Natural killer cell treated with Interleukin-12 subunit alpha and Interleukin-12 subunit beta and Interleukin-15 and Interleukin-18, amount 100 ng/mL, for 72 hours (primary cell): ENCODE measurements at places on chromosomes 6 and 20. TPM values are rescaled to one million over a fixed set of nuclear protein-coding genes. Genes with fewer than 3 reads are reported as not detected.

The MMP24 gene
- not detected for total RNA-seq

The NKAIN4 gene
- total RNA-seq: not detected

The LCA5 gene
- 0.08 TPM for total RNA-seq

The JPH2 gene
- total RNA-seq: 2.0 TPM

The SNAP91 gene
- not detected for total RNA-seq

The HLA-DOA gene
- 22.1 TPM for total RNA-seq

The RING1 gene
- total RNA-seq: 31.1 TPM

The CST4 gene
- not detected for total RNA-seq

The RAB23 gene
- total RNA-seq: 1.7 TPM

The HLA-DOB gene
- total RNA-seq: 3.3 TPM

The IL17A gene
- not detected for total RNA-seq

The RAET1L gene
- total RNA-seq: not detected

The ARMH2 gene
- 0.74 TPM for total RNA-seq

The SYCP2L gene
- not detected for total RNA-seq

- H3K4me3 ChIP-seq: no peak overlapping the region
- no peak for DNase-seq
These were observed 37.5 kb upstream of the PDE7B start for GRCh38 chr6:135814043-135814442.

GRCh38 chr6:26105842-26106241 lies 18.6 kb downstream of the HFE start:
- H3K27me3 ChIP-seq: no peaks in the 10 kb centered on the region
- no peak overlapping the region for H3K4me3 ChIP-seq
- DNase-seq: no peak
- no peaks in the 10 kb centered on the region for H3K36me3 ChIP-seq
- H3K27ac ChIP-seq: no peak overlapping the region

DNA sequence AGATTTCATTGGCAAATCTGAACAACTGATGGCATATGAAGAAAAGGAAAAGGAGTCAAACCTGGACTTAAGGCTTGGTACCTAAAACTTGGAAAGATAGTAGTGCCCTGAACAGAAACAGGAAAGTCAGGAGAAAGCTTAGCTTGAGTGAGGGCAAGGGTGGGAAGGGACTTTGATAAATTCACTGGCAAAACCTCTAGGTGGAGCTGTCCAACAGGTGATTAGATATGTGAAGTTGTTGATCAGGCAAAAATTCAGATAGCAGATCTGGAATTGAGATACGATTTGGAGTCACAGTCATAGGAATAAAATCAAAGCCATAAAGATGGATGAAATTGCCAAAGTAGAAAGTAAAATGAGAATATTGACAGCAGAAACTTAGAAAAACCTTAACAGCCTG lies 16.1 kb upstream of the ZNF292 start:
- H3K4me1 ChIP-seq: peaks cover 5% of the 10 kb centered on the region
- DNase-seq: peak; percentile 66
- H3K27me3 ChIP-seq: peaks cover 23% of the 10 kb centered on the region
- H3K4me3 ChIP-seq: no peak overlapping the region
- H3K36me3 ChIP-seq: no peaks in the 10 kb centered on the region
- H3K27ac ChIP-seq: no peak overlapping the region

GRCh38 chr6:72238900-72239299 lies 352.6 kb downstream of the RIMS1 start:
- H3K4me3 ChIP-seq: no peak overlapping the region
- H3K36me3 ChIP-seq: no peaks in the 10 kb centered on the region
- DNase-seq: no peak
- no peak overlapping the region for H3K27ac ChIP-seq
- no peaks in the 10 kb centered on the region for H3K4me1 ChIP-seq
- no peaks in the 10 kb centered on the region for H3K27me3 ChIP-seq

- H3K36me3 ChIP-seq: no peaks in the 10 kb centered on the region
- H3K27ac ChIP-seq: peak overlapping the region; percentile 44
- peak; percentile 73 for DNase-seq
- H3K4me1 ChIP-seq: peaks cover 12% of the 10 kb centered on the region
- H3K4me3 ChIP-seq: peak overlapping the region; percentile 22
These were observed 8.5 kb upstream of the SOD2 start for GRCh38 chr6:159701413-159701999.

- no peak within 1 kb of the TSS for H3K4me3 ChIP-seq
- no peak for DNase-seq
- H3K27ac ChIP-seq: no peak within 1 kb of the TSS
These were observed at the start of gene ADTRP for GRCh38 chr6:11778648-11779328. TSS of gene ADTRP (minus strand) at chr6:11778803. CDS start at chr6:11778759, 44 bp downstream.

GRCh38 chr6:136764517-136764993 lies 27.7 kb downstream of the MAP3K5 start:
- no peaks in the 10 kb centered on the region for H3K36me3 ChIP-seq
- H3K4me3 ChIP-seq: peak overlapping the region; percentile 66
- H3K27me3 ChIP-seq: no peaks in the 10 kb centered on the region
- H3K27ac ChIP-seq: peak overlapping the region; percentile 84
- no peak for DNase-seq
- H3K4me1 ChIP-seq: peaks cover 74% of the 10 kb centered on the region

GRCh38 chr6:15264902-15265761 lies 19.3 kb downstream of the JARID2 start:
- DNase-seq: no peak
- H3K36me3 ChIP-seq: peaks cover 5% of the 10 kb centered on the region
- H3K27me3 ChIP-seq: no peaks in the 10 kb centered on the region
- H3K4me3 ChIP-seq: peak overlapping the region; percentile 60

- DNase-seq: no peak
- H3K36me3 ChIP-seq: no peaks in the 10 kb centered on the region
- H3K4me3 ChIP-seq: no peak overlapping the region
- peak overlapping the region; percentile 28 for H3K27ac ChIP-seq
- H3K4me1 ChIP-seq: peaks cover 30% of the 10 kb centered on the region
- peaks cover 6% of the 10 kb centered on the region for H3K27me3 ChIP-seq
These were observed 16.1 kb upstream of the LMBRD1 start for GRCh38 chr6:69812746-69813427.

GRCh38 chr6:135522965-135523692 lies 25.6 kb upstream of the AHI1 start:
- no peaks in the 10 kb centered on the region for H3K36me3 ChIP-seq
- no peak overlapping the region for H3K4me3 ChIP-seq
- H3K27ac ChIP-seq: no peak overlapping the region

DNA sequence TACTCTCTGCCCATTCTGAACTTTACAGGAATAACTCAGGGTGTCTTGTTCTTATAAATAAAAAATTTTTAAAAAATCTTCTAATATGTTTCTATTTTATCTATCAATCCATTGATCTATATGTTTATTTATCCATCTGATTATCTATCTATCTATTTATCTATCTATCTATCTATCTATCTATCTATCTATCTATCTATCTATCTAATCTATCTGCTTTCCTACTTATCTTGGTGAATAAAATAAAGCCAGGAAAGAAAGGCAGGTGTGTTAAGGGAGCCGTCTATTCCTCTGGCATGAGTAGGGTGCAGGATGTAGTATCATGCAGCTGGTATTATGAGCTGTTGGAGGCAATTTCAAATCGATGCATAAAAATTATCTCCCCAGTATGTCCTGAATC lies 153.0 kb downstream of the FOXA2 start:
- no peak for DNase-seq
- H3K4me1 ChIP-seq: no peaks in the 10 kb centered on the region
- no peaks in the 10 kb centered on the region for H3K36me3 ChIP-seq

DNA sequence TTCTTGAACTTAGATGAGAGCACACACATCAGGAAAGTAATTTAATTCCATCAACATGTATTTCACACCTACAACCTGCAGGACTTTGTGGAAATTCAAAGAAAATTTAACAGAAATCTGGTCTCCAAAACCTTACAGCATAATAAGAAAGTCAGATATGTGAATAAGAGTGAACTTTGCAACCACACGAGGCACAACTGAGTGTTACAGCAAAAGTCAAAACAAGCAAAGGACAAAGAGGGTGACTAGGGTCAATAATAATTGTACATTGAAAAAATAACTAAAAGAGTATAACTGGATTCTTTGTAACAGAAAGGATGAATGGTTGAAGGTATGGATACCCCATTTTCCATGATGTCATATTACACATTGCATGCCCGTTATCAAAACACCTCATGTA lies 113.8 kb downstream of the MTFR2 start:
- H3K27me3 ChIP-seq: peaks cover 6% of the 10 kb centered on the region
- no peak overlapping the region for H3K27ac ChIP-seq
- H3K36me3 ChIP-seq: no peaks in the 10 kb centered on the region
- H3K4me1 ChIP-seq: no peaks in the 10 kb centered on the region
- H3K4me3 ChIP-seq: no peak overlapping the region
- no peak for DNase-seq

DNA sequence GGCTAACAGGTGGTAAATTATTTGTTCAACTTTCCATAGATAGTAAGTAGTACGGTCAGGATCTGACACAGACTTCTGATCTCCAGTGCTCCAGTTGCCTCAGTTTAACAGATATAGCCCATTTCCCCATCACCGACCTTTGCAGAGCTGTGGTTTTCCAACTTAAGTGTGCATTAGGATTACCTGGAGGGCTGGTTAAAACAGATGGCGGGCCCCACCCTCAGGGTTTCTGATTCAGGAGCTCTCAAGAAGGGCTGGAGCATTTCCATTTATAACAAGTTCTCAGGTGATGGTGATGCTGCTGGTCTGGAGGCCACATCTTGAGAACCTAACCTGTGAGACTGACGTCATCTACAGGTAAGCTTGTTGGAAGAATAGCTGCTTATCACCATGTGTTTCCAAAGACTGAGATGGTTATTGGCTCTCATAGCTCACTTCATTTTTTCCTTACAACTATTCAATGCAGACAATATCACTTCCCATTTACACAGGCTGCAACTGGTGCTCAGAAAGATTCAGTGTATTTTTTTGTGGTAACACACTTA lies 360.1 kb upstream of the CHD6 start:
- no peak for DNase-seq
- no peaks in the 10 kb centered on the region for H3K36me3 ChIP-seq

GRCh38 chr20:17679941-17680835 lies 1.9 kb downstream of the RRBP1 start:
- H3K27ac ChIP-seq: peak overlapping the region; percentile 94
- peaks cover 38% of the 10 kb centered on the region for H3K4me1 ChIP-seq
- H3K4me3 ChIP-seq: peak overlapping the region; percentile 90
- no peak for DNase-seq

- no peaks in the 10 kb centered on the region for H3K27me3 ChIP-seq
- peak overlapping the region; percentile 16 for H3K4me3 ChIP-seq
- H3K4me1 ChIP-seq: peaks cover 67% of the 10 kb centered on the region
- DNase-seq: no peak
- H3K27ac ChIP-seq: peak overlapping the region; percentile 73
These were observed 97.8 kb downstream of the JARID2 start for GRCh38 chr6:15343490-15344191.

DNA sequence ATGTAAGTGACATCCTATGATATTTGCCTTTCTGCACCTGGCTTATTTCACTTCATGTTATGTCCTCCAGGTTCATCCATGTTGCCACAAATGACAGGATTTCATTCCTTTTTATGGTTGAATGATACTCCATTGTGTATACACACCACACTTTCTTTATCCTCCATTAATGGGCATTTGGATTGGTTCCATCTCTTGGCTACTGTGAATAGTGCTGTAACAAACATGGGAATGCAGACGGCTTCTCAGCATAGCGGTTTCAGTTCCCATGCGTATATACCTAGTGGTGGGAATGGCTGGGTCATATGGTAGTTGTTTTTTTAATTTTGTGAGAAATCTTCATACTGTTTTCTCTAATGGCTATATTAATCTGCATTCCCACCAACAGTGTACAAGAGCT lies 14.8 kb downstream of the MTHFD1L start:
- no peak overlapping the region for H3K27ac ChIP-seq
- H3K27me3 ChIP-seq: no peaks in the 10 kb centered on the region
- H3K4me1 ChIP-seq: peaks cover 4% of the 10 kb centered on the region

DNA sequence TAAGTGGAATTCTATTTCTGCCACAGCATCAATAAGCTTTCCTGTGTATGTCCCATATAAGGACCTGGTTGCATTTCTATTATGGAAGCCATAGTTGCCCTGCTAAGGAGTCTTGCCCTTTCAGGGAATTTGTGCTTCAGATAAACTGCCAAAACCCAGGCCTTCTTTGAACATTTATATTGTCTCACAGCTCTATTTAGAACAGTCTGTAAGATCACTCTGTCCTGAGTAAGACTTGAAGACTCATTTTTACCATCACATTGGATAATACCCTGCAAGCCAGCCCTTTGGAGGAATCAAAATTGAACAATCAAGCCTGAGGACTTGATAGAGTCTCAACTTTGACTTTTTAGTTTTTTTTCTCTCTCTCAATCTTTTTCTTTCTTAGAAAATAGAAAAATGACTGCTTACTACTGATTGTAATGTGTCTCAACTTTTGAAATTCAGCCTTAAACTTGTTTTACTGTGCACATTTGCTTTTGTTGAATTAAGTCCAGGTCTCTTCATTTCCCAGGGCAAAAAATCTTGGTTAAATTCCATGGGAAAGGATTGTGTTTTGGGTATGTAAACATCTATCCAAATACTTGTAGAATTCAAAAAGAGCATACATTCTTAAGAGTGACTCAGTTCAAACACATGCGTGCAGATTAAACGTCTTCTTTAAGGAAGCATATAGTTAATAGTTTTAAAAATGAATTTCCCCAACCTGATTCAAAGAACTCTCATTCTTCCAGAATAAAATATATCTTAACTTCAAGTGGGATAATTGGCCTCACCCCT lies 91.2 kb downstream of the PLCB1 start:
- H3K4me1 ChIP-seq: peaks cover 12% of the 10 kb centered on the region
- H3K27me3 ChIP-seq: no peaks in the 10 kb centered on the region
- DNase-seq: no peak
- no peak overlapping the region for H3K27ac ChIP-seq
- H3K36me3 ChIP-seq: no peaks in the 10 kb centered on the region

DNA sequence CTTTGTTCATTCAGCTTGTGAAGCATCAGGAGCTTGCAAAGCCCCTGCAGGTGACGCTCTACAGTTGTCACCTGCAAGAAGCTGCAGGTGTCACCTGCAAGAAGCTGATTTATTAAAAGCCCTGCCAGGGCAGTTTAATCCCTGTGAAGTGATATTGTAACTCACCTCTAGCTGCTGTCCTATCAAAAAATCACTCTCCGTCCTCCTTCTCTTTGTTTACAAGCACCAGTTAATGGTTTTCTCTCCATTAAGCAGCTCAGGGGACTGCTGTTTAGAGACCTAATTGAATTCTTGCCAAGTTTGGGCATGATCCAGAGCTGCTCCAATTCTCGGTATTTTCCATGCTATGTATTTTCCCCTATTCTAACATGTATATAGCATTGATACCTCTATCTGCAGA lies 345.9 kb downstream of the ARHGAP18 start:
- no peak for DNase-seq
- H3K4me3 ChIP-seq: no peak overlapping the region
- H3K36me3 ChIP-seq: no peaks in the 10 kb centered on the region
- peaks cover 21% of the 10 kb centered on the region for H3K4me1 ChIP-seq
- H3K27me3 ChIP-seq: no peaks in the 10 kb centered on the region
- H3K27ac ChIP-seq: peak overlapping the region; percentile 38
